CD4-positive, alpha-beta T cell (primary cell): ENCODE measurements at places on chromosomes 4 and X. TPM values are rescaled to one million over a fixed set of nuclear protein-coding genes. Genes with fewer than 3 reads are reported as not detected.

GRCh38 chr4:145153181-145153903 lies 27.0 kb downstream of the OTUD4 start:
- DNase-seq, result no peak

- no peak for DNase-seq
Measured at GRCh38 chr4:30535255-30535654, 184.9 kb upstream of the PCDH7 start.

DNA sequence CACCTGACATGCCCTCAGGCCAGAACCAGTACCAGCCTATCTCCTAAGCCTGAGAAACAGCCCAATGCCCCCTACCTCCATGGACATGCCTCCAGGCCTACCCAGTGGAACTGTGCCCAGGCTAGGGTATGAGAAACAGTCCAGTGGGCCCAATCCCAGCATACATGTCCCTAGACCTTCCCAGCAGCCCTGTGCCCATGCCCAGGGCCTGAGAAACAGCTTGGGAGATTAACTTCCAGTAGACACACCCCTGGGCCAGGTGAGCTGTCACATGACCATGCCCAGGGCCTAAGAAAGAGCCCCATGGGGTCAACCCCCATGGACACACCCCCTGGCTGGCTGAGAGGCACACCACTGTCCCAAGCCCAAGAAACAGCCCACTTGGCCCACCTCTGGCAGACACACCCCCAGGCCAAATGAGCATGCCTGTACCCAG lies 78.8 kb downstream of the CBR4 start:
- DNase-seq, result no peak

- DNase-seq, result no peak
Measured at GRCh38 chr4:137956256-137956655, 285.9 kb downstream of the SLC7A11 start.

DNA sequence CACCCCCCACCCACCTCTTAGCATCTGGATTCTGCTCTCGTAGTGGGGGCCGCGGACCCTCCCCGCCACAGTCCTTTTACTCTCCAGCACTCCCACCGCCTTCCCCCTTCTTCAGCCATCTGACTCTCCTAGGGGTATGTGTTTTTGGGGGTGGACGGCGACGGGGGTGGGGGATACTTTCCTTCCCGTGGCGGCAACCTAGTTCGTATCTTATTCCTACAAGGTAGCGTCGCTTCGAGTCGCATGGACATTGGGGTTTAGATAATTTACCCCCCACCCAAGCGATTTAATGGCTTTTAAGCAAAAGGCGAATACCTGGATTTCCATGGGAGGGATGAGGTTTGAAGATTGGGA lies 1.3 kb upstream of the BCORL1 start:
- peak; percentile 15 for DNase-seq

GRCh38 chrX:106902684-106903083 lies 457 bp downstream of the RIPPLY1 start:
- DNase-seq, result no peak

DNA sequence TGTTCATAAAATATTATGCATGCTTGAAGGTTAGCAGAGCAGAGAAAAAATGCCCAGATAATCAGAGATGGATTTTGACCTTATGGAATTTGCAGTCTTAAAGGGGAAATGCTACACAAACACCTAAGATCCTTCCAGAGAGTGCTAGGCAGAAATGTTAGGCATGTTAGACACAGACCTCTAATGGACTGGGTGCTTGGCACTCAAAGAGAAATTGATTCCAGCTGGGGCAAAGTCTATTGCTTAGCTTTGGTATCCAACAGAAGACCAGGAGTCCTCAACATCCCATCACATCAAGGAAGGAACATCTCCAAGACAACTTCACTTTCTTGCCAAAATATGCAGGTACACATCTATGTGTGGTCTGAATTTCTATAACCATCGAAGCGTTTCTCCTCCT lies 32.2 kb upstream of the PPARGC1A start:
- DNase-seq, result no peak

DNA sequence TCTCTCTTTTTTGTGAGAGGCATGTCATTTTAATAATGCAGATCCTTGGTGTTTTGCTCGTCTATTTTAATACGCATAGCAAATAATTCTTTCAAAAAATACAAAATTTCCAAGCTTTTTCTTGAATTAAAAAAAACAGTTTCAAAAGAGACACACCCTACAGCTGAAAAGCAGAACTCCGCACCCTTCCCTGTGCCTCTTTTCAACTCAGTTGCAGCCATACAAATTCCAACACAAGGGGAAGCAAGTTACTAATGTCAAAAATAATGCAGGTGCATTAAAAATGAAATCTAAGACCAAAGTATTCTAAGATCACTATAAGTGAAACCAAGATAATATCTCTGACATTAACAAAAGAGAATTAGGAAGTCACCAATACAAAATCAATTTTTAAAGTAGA lies 66.6 kb downstream of the NR3C2 start:
- no peak for DNase-seq

DNA sequence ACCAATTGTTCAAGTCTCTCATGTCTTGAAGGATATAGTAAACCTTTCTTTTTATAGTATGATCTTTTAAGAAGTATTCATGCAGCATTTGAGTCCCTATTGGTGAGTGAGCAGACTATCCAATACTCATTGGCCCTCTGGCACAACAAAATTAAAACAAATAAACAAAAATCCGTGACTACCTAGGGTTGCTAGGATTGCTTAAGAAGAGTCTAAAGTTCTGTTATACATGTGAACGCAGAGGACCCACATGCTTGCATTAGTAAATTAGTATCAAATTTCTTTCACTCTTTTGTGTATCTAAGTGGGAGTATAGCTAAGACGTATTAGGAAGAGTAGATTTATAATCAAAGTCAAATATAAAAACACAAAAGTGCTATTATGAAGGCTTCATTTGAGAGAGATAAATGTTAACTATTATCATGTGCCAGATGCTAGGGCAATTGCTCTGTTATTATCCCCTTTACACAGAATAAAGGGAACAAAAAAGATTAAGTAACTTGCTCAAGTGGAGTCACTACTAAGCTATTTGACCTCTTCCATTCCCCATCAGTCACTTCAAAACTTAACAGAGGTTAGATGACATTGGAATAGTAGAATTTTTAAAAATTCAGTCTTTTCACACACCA lies 29.2 kb upstream of the LARP1B start:
- no peak for DNase-seq

DNA sequence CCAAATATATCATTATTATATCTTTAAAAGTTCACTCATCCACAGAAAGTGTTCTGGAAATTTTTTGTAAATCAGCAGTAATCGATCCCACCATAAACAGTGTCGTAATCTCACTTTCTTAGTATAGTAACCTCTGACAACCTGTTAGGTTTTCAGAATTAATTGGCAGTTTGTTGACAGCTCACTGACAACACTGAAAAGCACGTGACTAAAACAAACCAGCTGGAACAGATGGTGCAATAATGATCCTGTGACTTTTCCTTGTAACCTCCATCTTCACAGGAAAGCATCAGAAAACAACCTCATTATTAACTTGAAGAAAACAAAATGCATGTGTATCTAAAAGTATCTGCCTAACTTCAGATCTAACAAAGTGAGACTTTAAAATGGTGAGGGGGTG lies 48.5 kb downstream of the FSTL5 start:
- no peak for DNase-seq

- no peak for DNase-seq
Measured at GRCh38 chrX:9558615-9559014, 93.8 kb downstream of the TBL1X start.

DNA sequence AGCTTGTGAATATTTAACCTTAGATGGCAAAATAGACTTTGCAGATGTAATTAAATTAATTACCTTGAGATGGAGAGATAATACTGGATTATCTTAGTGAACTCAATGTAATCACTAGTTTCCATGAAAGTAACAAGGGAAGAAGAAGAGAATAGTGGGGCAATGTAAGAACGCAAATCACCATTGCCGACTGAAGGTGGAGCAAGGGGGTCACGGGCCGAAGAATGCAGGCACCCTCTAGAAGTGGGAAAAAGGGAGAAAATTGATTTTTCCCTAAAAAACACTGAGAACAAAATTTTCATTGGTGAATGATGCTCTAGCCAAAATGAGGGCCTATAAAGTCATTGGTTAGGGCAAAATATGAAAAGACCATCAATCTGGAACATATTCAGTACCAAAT lies 375.6 kb upstream of the EPHA5 start:
- no peak for DNase-seq

DNA sequence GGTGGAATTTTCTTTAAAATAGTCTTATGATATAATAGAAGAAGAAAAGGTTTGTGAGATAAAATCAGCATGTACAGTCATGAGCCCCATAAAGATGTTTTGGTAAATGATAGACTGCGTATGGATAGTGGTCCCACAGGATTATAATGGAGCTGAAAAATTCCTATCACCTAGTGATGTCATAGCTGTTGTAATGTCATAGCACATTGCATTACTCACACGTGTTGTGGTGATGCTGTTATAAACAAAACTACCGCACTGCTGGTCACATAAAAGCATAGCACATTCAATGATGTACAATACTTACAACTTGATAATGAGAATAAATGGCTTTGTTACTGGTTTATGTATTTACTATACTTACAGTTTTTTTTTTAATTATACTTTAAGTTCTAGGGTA lies 715.2 kb upstream of the HTR2C start:
- DNase-seq, result no peak

- DNase-seq, result peak; percentile 50
Measured at GRCh38 chr4:88613417-88613875, 21.2 kb downstream of the HERC3 start.

DNA sequence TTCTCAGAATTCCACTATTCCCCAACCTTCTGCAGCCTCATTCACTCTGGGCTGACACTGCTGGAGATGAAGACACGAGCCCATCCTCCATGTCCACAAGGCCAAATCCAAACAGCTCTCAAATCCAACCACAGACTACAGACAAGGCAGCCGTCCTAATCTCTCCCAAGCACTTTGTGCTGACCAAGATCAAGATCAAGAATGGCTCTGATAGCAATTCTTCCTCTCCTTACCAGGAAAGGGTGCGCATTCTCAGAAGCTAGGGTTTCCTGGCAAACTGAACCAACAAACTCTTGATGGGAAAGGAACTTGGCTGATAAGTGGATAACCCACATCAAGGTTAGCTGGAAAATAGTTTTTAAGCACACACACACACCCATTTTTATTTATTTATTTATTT lies 26.5 kb downstream of the RELL1 start:
- no peak for DNase-seq

- no peak for DNase-seq
Measured at GRCh38 chr4:57086031-57086723, 24.0 kb downstream of the IGFBP7 start.

- no peak for DNase-seq
Measured at GRCh38 chr4:104394406-104395167, 100.1 kb downstream of the CXXC4 start.

- no peak for DNase-seq
Measured at GRCh38 chrX:1336948-1337779, 579 bp downstream of the IL3RA start.

DNA sequence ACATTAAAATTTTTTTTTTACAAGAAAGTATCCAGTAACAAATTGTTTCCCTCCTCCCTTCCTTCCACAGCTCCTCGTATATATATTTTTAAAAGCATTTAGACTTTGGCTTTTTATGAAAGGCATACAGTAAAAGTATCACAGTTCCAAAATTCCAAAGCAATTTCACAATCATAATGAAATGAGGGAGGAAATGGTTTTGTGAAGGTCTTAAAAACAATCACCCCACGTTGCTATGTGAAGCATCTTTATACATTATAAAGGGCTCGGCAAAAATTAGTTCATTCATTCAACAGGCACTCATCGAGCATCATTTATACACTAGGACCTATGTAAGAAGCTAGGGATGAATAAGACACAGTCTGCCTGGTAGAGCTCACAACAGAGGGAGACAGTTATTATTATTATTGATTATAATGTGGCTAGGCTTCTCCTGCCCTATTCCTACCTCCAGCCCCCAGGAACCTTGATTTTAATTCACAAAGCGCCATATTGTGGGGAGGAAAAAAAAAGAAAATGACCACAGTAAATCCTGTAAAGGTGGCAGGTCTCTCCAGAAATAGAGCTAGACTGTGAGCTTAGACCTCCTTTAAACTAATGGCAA lies 239.9 kb downstream of the MAML3 start:
- DNase-seq, result no peak

DNA sequence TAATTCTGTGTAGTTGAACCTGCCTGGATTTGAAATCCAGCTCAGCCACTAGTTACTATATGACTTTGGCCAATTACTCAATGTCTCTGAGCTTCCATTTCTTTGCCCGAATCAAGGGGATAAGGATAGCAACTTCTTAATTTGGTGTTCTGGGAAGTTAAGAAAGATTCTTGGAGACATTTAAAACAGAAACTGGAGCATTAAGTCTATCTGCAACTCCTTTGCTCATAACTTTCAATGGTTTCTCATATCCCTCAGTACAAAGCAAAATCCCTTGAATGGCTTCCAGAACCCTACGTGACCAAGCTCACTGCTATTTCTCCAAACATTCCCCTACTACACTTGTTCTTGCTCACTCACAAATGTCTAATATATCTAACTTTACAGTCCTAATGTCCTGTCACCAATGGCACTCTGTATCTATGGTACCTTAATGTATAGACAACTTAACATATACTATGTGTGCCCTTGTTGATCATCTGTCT lies 849.1 kb upstream of the SLIT2 start:
- no peak for DNase-seq

- no peak for DNase-seq
Measured at GRCh38 chr4:142081025-142081424, 444.6 kb downstream of the IL15 start.

DNA sequence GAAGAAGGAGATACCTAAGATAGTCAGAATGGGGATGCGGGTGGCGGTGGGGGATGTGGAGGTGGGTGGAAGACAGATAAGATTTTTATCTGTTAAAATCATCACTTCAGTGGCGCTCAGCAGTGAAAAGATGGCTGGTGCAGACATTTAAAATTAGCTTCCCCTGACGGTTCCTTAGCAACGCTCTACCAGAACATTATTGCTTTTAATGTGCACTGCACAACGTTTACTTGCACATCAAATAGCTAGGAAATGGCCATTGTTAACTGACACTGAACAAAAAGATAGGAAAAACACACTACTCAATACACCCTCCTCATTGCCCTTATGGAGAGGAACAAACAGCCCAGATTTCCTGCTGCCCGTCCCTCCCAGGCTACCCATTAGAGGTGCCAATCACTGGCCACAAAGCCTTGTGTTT lies 61.0 kb upstream of the FTHL17 start:
- no peak for DNase-seq

DNA sequence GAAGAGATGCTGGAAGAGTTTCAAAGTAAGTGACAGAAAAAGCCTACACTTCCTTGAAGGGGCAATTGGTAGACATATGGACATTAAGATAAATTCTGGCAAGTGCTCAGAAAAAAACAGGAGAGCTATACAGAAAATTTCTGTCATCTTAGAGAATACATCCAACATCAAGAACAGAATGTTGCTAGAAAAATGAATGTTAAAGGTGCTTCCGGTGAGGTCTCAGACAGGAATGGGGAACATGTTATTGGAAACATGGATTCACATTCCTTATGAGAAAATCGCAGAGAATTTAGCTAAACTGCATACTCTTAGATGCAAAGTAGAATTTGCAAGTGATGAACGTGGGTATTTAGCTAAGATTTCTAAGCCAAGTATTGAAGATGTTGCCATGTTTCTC lies 9.5 kb downstream of the XAGE1B start:
- DNase-seq, result no peak

Gene PF4V1
- total RNA-seq, result not detected

Gene SPANXB1
- not detected for total RNA-seq

Gene CCNA2
- 0.34 TPM for total RNA-seq

Gene MAGEC2
- total RNA-seq, result not detected

Gene ATP8A1
- 45.5 TPM for total RNA-seq

Gene PCDH7
- total RNA-seq, result not detected

Gene NAP1L2
- 4.8 TPM for total RNA-seq

Gene TCEAL6
- total RNA-seq, result not detected

Gene KLHL4
- not detected for total RNA-seq

Gene USP17L18
- not detected for total RNA-seq
